ENCODE measurements at places on chromosomes 1 and 21.

GRCh38 chr1:38000529-38001455, 4.5 kb downstream of the FHL3 start:
- no peak for DNase-seq

DNA sequence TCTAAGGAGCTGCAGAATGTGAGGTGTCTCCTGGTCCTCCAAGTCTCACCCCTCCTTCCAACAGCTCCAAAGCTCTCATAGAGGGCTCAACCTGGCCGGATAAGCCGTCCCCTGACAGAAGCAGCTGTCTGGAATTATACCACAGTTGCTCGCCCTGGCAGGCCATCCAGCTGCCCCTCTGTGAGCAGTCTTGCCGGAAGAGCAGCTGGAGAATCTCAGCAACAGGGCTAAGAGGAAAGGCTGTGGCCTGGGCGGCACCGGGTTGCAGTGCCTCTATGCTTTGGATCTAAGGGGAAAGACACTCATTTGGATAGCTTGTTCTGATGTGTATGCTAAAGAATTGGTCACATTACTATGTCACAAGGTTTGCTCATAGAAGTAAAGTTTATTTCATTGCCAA, 12.4 kb downstream of the TMCC2 start:
- no peak for DNase-seq

- no peak for DNase-seq
Observed at GRCh38 chr1:230216896-230217295, 149.9 kb downstream of the GALNT2 start.

GRCh38 chr1:119544165-119544762, 37.3 kb downstream of the HSD3B1 start:
- no peak for DNase-seq
